Bone marrow (tissue), 2 donors: ENCODE measurements at places on chromosomes 5 and 9.
A peak's percentile ranks its signal among the peaks of the same experiment; 100 is the strongest.

DNA sequence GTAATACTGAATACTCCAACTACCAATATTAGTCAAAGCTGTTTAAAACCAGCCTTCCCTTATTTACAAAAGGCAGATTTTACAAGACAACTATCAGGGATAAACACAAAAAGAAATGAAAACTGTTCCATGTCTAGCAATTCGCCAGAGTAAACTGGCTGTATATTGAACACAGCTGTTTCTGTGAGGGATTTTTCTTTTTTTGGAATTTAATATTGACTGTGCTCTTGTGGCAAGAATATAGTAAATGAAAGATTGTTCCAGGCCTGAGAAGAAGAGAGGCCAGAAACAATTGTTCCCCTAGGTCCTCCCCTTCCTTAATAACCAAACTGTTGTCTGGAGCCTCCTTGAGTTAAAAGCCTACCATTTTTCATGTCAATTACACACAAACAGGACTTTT lies 188.6 kb downstream of the PDE4D start:
- DNase-seq, result no peak

DNA sequence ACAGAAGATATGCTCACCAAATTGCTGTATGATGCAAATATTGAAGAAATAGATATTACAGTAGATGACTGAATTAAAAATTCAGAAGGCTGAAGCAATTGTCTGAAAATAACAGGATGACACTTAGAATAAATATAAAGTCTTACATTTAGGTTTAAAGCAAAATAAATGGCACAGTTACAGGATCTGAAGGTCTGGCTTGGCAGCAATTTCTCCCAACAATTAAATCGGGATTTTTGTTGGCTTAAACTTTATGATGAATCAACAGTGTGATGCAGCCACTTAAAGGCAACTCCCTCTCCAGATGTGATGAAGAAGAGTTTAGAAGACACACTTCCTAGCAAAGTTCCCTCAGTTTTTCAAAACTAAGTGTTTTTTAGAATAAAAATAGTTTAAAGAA lies 80.5 kb downstream of the NREP start:
- no peak for DNase-seq

DNA sequence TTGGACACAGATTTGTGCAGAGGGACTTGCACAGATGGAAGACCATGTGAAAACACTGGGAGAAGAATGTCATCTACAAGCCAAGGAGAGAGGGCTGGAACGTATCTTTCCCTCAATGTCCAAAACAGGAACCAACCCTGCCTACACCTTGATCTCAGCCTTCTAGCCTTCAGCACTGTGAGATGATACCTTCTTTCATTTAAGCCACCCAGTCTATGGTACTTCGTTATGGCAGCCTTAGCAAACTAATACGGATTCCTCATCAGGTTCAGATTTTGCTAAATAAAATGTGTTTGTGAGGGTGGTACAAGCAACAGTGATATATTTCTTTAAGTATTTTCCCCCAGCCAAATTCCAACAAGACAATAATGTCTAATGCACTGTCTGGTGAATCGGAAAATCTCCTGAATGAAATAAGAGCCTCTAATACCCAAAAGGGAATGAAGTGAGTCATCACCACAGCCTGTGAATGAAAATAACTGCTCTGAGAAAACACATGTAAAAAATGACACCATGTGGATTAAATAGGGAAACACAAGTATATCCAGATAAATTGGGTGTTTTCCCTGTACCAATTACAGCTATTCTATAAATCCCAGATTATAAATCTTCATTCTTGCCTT lies 182.8 kb upstream of the TARS1 start:
- no peak for DNase-seq

DNA sequence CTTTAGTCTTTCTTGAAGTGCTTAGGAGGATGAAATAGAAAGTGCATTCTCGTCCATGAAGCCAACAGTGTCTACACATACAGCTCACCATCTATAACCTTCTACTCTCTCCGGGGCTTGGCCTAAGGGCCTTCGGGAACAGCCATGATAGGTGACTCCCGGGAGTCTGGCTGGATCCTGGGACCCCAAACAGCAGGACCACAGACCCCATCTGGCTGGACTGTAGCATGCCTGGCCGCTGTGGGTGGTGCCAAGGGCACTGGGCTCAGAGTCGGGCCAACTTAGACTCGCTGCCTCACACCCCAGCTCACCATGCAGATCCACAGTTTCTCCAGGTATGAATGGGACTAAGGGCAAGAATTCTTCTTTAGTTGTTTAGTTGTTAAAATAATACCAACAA lies 16.3 kb downstream of the GABBR2 start:
- no peak for DNase-seq

DNA sequence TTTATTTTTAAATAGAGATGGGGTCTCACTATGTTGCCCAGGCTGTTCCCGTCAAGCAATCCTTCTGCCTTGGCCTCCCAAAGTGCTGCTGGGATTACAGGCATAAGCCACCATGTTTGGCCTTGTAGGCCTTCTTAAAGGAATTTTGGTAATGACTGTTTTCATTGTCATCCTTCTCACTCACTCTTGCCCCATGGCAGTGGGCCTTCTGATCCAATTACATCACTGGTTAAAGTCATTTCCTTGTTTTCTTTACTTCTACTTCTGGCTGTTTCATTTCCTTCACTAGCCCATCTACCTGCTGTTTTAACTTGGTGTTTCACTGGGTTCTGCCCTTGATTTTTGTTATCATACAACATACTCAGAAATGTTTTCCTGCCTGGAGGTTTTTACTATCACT lies 20.1 kb upstream of the NIM1K start:
- DNase-seq, result no peak

DNA sequence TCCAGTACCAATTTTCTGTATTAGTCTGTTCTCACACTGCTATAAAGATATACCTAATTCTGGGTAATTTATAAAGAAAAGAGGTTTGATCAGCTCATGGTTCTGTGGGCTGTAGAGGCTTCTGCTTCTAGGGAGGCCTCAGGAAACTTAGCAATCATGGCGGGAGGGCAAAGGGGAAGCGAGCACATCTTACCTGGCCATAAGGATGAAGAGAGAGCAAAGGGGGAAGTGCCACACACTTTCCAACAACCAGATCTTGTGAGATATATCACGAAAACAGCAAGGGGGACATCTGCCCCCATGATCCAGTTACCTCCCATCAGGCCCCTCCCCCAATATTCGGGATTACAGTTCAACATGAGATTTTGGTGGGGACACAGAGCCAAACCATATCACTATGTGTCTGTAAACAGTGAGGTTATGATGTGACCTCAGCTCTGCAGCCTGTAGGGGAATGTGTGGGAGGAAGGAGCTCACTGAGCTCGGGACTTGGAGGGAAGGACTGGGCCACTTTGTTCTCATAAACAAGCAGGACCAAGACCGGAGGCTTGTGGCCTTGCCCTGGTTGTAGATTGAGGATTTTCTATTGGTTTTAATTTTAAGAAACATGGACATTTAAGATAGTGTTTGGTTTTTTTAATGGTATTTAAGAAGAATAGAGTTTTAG lies 85.2 kb downstream of the EHMT1 start:
- no peak for DNase-seq

DNA sequence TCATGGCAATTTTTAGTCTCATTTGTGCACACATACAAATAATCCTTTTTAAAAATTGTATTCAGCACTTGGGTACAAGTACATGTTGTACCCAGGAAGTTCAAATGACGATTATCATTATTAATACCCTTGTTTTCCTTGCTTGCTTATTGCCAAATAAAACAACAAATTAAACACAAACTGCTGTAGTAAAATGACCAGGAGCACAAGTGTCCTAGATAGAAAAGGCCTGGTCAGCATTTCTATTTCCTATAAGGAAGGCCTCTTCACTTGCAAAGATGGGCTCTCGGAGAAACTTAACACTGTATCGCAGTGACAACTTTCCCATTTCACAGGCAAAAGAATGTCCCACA lies 34.7 kb upstream of the PLPP1 start:
- DNase-seq, result no peak

DNA sequence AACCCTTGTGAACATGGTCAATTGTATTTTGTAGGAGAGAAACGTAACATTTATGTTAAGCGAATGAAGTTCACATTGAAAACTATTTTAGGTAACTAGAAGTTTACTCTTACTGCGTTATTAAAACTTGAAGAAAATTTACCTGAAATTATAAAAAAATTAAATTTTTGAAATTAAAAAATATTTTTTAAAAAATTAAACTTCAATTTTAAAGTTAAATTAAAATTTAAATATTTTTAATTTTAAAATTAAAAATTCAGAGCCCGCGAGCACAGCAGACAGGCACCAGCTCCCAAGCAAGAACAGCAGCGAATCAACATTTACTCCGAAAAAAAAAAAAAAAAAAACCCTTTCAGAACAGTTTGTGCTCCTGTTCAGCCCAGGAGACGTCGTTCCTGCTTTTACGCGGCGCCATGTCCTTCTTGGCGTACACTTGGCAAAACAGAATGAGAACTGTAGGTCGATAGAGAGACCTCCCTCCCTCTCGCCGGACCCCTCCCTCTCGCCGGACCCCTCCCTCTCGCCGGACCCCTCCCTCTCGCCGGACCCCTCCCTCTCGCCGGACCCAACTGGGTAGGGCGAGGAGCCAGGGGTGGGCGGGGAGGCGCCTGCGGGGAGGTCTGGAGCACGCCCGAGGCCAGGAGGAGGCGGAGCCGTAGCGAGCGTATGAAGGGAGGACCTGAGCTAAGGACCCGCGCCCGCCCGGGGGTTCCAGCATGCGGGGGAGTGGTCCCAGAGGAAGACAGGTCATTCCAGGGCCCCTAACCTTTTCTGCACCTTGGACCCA lies 235.8 kb downstream of the ROR2 start:
- DNase-seq, result no peak

GRCh38 chr9:109919736-109920408 lies 139.9 kb downstream of the PALM2AKAP2 start:
- DNase-seq, result no peak

GRCh38 chr5:173094012-173094661 lies 38.0 kb downstream of the CREBRF start:
- DNase-seq, result no peak

GRCh38 chr5:160543395-160543794 lies 121.7 kb downstream of the PTTG1 start:
- no peak for DNase-seq

DNA sequence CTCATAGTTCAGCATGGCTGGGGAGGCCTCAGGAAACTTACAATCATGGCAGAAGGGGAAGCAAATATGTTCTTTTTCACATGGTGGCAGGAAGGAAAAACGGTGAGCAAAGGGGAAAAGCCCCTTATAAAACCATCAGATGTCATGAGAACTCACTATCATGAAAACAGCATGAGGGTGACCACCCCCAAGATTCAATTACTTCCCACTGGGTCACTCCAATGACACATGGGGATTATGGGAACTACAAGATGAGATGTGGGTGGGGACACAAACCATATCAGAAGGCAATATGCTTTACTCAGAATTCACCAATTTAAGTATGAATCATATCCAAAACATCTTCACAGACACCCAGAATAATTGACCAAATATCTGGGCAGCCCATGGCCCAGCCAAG lies 19.7 kb downstream of the MAT2B start:
- no peak for DNase-seq

GRCh38 chr9:36153746-36154145 lies 15.4 kb upstream of the CCIN start:
- DNase-seq, result no peak

GRCh38 chr9:18479405-18479804 lies 5.5 kb downstream of the ADAMTSL1 start:
- no peak for DNase-seq

- no peak for DNase-seq
Observed at GRCh38 chr9:22136461-22137096, 127.5 kb upstream of the CDKN2B start.

- no peak for DNase-seq
Observed at GRCh38 chr9:36082931-36083330, 46.2 kb downstream of the RECK start.

- no peak for DNase-seq
Observed at GRCh38 chr5:10485142-10485795, 43.6 kb downstream of the ROPN1L start.

DNA sequence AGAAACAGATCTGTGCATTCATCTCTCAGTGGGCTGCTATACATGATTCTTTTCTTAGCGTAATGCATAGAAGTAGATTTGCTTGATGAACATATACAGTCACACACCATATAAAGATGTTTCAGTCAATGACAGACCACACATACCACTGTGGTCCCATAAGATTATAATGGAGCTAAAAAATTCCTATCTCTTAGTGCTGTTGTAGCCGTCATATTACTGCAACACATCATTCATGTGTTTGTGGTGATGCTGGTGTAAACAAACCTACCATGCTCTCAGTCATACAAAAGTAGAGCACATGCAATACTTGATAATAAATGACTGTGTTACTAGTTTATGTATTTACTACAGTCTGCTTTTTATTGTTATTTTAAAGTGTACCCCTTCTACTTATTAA lies 214.3 kb downstream of the ARHGAP26 start:
- DNase-seq, result no peak

DNA sequence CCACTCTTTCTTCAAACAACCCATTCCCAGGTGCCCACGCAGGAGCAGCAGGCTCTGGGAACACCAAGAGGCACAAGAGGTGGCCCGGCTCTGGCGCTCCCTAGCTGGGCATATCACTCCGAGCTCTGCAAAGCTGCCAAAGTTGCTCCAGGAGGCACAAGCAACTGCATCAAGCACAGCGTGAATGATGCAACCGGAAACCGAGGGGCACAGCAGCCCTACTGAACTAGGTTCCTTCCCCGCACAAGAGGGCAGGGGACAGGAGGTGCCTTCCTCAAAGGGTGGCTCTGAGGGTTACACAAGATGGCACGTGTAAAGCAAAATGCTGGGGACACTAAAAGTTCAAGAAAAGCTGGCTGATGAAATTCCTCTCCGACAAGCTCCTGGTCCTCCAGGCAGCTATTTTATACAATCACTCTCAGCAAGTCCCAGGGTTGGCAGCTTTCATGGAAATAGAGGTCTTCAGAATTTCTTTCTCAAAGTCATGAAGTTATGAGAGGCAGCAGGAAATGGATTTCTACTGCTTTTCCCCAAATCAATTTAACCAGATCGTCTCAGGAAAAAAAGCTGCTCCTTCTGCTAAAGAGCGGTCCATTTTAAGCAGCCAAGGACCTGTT lies 22.9 kb downstream of the PSMB7 start:
- peak; percentile 10 for DNase-seq

DNA sequence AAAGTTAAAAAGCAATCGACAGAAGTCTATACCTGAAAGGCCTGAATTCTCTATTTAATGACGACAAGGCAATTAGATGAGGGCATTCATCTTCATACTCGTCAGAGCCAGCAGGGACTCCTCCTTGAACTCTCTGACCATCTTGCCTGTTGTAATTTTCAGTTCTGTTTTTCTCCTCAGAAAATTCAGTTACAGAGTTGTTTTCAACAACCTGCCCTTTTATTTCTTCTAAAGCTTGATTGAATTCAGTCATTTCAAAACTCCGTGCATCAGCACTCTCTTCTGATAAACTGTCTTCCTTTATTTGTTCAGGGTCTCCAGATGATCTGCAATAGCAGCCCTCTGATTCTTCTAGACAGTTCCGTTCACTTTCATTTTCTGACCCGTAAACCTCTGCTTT lies 15.6 kb downstream of the RIOK2 start:
- DNase-seq, result no peak

DNA sequence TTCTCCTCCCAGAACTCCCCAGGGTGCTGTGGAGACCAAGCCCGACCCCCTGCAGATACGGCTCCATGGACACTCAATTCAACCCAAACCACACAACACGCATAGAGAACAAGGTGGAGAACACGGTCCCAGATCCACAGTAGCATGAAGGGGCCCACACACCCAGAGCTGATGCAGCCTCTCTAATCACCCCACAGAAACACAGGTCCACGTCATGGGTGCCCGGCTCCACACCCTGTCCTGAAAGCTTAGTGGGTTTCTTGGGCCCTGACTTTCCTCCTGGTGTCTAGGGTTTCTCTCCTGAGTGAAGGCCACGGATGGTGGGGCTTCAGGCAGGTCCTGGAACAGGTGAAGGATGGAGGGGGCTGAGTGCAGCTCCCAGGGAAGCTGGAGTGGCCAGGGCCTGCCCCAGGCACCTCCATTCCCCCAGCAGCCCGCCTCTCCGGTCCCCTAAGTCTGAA lies 1.5 kb upstream of the SLC23A1 start:
- DNase-seq, result no peak
